ENCODE measurements at places on chromosomes 12 and 14.

GRCh38 chr12:47033789-47034555 is 45.4 kb upstream of the PCED1B start:
- no peak for DNase-seq

GRCh38 chr12:75447691-75448393 is 32.7 kb upstream of the GLIPR1 start:
- DNase-seq, result no peak

GRCh38 chr12:22709292-22709691 is 84.3 kb downstream of the ETNK1 start:
- DNase-seq, result peak; percentile 48

DNA sequence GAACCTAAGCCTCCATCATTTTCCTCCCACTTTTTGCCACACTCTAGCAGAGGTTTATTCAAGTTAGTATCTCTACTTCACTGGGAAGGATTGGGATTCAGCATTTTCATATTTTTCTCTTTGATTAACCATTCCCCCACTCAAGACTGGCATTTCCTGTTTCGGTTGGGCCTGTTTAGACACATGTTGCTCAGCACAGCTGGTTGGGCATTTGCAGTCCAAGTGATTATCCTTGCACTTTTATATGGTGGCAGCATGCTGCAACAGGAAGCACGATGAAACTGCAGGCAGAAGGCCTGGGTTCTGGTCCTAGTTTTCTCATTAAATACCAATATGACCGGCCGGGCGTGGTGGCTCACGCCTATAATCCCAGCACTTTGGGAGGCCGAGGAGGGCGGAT is 182.9 kb upstream of the GRIN2B start:
- no peak for DNase-seq

- DNase-seq, result no peak
Measured at GRCh38 chr14:90816681-90817436, 629 bp upstream of the TTC7B start.

GRCh38 chr12:76591476-76591875 is 31.9 kb upstream of the OSBPL8 start:
- DNase-seq, result no peak

- DNase-seq, result no peak
Measured at GRCh38 chr12:92582893-92583292, 119.9 kb upstream of the PLEKHG7 start.
